ENCODE measurements at places on chromosomes 5 and 9.

GRCh38 chr5:174829511-174829864, 105.1 kb downstream of the MSX2 start:
- DNase-seq = no peak

GRCh38 chr5:53334431-53334941, 145.9 kb upstream of the FST start:
- no peak for DNase-seq

- DNase-seq = no peak
These were observed 17.7 kb downstream of the EFNA5 start for GRCh38 chr5:107652839-107653607.

GRCh38 chr9:83466351-83466750, 71.8 kb downstream of the FRMD3 start:
- DNase-seq = no peak

GRCh38 chr9:33139421-33140228, 27.5 kb downstream of the B4GALT1 start:
- DNase-seq = no peak

DNA sequence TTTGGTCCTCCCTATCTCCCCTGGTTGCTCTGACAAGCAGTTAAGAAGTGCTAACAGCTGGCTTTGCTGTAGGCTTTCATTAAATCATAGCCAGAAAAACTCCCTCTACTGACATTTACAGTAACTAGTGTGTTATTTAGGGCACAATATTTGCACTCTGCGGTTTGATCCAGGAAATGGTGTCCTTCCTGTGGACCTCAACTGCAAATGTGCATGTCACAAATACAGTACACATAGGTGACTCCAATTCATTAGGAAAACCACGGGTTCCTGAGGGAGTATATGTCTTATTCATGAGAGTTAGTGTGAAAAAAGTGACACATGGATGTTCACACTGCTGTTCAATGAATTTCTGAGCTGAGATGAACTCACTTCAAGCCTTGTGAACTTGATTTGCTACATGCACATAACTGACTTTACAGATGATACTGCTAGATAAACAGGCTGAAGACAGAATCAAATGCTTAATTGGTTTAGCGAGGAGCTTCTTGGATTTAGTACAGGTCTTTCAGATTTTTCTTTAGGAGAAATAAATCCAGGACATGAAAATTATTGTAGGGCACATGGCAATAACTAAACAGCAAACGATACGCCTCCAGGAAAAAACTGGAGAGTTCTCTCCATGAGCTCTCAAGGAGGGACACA, 281.5 kb downstream of the EFNA5 start:
- no peak for DNase-seq

GRCh38 chr5:14261235-14261634, 118.1 kb downstream of the TRIO start:
- no peak for DNase-seq

- no peak for DNase-seq
These were observed 687.9 kb upstream of the RGMB start for GRCh38 chr5:98085593-98085992.

DNA sequence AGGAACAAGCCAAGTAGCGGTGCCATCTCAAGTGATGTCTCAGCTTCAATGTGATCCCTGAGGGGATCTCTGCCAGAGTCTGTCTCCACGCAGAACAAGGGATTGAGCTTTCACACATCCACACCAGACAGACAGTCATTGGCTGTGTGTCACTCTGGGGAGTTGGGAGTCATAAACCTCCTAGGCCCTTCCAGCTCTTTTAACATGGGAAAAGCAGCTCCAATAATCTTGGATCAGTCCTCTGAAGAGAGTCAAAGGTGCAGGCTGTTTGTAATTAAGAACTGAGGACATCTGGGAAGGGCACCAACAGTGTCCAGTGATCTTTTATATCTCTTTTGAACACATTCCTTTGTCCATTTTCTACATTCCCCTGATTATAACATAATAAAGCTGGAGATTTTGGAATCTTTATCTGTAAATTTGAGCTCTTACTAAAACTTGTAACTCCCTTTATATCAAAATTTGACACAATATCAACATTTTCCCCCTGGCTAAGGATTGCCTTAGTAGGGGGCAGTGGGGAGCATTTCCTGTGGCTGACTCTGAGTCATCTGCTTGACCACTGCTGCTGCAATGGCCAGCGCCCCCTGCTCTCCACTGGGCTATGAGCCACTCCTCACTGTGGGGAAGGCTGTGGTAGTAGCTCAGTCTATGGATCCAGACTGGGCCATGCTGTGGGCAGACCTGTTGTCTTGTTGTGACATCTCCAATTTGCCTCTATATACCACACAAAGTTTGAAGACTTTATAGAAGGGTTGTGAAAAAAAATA, 284.4 kb downstream of the OSTF1 start:
- DNase-seq = no peak

- DNase-seq = no peak
These were observed 31.9 kb upstream of the STING1 start for GRCh38 chr5:139514486-139514856.

DNA sequence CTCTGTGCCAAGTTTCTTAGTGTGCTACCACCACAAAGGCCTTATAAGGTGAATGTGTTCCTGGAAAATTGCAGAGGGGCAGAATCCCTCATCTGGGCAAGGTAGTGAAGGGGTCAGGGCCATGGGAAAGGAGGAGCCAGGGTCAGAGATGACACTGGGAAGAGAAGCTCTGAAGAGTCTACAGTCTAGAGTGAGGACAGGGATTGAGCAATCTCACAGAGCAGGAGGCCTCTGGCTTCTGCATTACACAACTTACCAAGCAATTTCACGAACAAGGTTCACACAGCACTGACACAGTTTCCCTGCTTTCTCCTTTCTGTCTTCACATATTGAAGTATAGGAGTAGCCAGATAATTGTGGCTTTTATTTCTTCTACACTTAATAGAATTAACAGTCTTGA, 24.5 kb upstream of the IDNK start:
- DNase-seq = no peak

GRCh38 chr5:154227090-154227489, 36.6 kb downstream of the GALNT10 start:
- no peak for DNase-seq

Measured in T-helper 9 cell (primary cell).